Activated naive CD4-positive, alpha-beta T cell treated with anti-CD3 and anti-CD28 coated beads for 36 hours (primary cell): ENCODE measurements at places on chromosomes 2 and 18. TPM values are rescaled to one million over a fixed set of nuclear protein-coding genes. Genes with fewer than 3 reads are reported as not detected.

Gene EPHA4
- 3.0 TPM for total RNA-seq

Gene SCYGR4
- total RNA-seq, result not detected

Gene CYTIP
- total RNA-seq, result 610 TPM

DNA sequence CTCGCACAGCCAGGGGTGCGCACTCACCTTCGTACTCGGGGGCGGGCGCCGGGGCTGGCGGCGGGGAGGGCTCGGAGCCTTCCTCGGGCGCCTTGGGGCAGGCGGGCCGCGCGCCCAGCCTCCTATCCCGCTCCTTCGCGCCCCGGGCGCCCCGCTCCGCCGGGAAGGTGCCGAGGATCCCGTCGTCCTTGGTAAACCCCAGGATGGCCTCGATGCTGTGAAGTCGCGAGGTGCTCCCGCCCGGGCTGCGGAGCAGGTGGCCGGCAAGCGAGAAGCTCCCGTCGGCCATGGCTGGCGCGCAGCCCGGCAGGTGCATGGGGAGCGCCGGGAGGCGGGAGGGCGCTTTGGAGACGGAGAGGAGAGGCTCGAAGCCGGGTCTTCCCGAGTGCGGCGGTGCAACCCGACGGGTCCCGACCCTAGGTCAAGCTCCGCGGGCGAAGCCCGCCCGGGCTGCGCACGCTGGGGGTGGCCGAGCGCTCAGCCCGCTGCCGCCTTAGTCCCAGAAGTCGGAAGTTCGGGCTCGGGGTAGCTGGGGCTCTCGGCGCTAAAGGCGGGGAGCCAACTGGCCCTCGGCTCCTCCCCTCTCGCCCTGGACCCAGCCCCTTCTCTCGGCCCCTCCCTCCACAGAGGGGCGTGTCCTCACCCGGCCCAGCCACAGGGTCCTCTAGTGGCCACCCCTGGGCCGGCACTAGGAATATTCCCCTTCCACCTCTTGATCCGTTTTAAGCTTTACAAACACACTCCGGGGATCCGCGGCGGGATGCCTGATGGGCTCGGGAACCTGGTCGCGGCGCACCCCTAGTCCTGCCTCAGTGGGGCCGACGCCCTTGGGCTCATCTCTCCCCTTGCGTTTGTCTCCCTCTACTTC, at the start of gene RAX:
Gene RAX, minus strand, starts transcription at position 564 of the 868 bp plus-strand sequence. Its CDS starts 248 bp downstream, at position 316.
- DNase-seq, result peak; percentile 45

DNA sequence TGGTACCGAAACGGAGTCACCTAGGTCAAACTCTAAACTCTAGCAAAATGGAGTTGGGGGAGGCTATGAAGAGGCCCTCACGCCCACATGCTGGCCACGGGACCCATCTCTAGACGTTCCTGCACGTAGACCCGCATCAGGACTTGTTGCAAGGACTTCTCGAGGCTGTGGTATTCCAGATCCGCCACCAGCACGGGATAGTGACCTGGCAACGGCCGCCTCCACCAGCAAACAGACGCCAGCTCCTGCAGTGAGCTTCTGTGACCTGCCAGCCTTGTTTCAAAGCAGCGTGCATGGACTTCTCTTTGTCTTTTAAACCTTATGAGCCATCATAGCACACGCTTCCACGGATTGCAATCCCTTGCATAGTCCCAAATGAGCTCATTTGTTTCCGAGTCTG, 40.3 kb upstream of the RALBP1 start:
- no peak for DNase-seq
